ENCODE measurements at places on chromosomes 1 and 21.

GRCh38 chr1:58763214-58763613 is 20.6 kb downstream of the JUN start:
- peak; percentile 82 for DNase-seq

DNA sequence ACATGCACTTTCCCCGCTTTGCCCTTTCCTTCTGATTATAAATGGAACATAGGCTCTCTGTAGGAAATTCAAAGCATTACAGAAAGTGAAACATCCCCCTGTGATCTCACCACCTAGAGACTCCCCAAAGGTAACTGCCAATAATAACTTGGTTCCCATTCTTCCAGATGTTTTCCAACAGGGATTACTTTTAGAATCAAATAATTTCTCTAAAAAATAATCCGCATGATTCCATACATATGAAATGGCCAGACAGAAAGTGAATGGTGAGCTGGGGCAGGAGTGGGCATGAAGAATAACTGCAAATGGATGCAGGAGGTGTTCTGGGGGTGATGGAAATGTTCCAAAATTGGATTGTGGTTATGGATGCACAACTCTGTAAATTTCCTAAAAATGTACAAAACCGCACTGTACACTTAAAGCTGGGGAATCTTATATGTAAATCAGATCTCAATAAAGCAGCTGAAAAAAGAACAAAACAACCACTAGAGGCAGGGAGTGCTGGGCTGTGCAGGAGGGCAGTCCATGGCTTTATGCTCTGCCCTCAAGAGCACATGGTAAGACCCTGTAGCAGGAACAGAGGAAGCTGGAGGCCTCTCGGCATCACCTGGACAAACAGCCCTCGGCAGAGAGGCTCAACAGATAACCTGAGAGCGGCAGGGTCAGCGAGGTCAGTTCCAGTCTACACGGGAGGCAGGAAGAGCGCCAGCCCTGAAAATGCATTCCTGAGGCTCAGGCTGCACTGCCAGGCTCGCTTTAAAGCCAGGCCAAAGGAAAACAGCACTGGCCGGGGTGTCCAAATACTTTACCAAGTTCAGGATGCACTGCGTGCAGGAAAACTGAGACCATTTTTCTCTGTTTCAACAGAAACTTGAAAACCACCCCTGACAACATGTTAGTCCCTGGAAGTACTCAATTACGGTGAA is 39.7 kb downstream of the CAPZB start:
- no peak for DNase-seq

DNA sequence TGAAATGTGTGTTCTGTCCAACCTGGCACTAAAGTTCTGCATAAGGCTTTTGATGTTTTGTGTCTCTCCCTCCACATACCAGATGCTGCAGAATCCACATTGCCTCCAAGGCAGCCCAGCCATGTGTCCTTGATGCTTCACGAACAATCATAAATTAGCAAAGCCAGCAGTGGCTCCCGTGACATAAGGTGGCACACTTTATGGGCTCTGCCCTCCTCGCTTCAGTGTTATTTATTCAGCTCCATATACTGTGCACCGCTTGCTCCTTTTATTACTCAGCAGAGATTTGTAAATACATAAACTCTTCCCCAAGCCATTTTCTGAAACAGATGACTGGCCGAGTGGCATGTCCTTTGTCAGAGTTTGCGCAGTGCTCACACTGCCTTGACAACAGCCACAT is 112.8 kb upstream of the SLC35F3 start:
- no peak for DNase-seq

DNA sequence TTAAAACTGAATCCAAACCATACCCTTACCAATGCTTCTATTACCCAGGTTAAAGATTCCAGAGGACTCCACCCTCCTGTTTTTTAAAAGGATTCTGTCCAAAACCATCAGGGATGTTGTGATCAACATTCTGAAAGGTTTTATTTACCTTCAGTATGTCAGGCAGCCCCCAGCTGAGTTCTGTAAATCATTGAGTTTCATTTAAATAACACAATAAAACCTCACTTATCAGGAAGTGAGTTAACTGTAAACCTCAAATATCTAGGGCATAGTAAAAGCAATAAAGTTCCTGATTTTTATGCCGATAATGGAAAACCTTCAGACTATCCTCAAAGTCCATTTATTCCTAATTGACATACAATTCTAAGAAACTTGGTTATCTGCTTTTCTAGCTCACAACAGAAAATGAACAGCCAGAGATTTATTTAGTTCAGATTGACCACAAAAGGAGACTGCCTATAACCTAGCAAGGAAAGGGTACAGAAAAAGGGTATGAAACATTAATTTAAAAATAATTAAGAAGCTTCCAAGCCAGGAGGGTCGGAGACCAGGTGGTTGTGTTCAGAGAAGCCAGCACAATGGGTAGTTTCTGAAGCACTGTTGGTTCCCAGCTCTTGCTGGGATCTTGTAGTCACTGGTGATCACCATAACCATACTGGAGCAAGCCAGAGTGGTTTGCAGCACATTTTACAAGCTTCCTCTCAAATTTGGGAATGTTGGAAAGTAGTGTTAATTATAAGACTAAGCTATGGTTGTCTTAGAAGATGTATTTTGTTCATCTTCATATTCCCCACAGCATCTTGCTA is 336.4 kb upstream of the FMN2 start:
- DNase-seq: no peak

DNA sequence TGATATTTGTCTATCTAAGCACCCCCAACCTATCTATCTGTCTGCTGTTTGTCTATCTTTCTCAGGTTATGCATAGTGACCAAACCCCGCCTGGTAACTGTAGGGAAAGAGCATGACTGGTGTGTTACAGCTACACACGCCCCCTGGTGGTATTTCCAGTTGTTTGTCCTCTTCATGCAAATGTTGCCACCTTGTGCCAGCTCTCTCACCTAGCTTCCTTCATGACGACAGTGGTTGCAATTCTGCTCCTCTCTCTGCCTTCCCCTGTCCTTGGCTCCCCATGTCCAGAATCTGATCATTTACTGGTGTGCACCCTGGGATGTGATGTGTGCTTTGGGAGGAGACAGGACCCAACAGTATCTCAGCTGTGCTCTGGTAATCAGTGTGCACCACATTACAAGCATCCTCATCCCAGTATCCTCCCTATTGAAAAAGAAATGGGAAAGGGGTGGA is 8.1 kb upstream of the INKA2 start:
- peak; percentile 76 for DNase-seq
